ENCODE measurements at places on chromosomes 5 and 9.

- DNase-seq = no peak
Measured at GRCh38 chr5:15483351-15484097, 16.5 kb upstream of the FBXL7 start.

- DNase-seq = no peak
Measured at GRCh38 chr9:72012646-72013045, 47.8 kb downstream of the C9orf57 start.

GRCh38 chr5:68352166-68352565 is 136.6 kb downstream of the PIK3R1 start:
- DNase-seq = no peak

DNA sequence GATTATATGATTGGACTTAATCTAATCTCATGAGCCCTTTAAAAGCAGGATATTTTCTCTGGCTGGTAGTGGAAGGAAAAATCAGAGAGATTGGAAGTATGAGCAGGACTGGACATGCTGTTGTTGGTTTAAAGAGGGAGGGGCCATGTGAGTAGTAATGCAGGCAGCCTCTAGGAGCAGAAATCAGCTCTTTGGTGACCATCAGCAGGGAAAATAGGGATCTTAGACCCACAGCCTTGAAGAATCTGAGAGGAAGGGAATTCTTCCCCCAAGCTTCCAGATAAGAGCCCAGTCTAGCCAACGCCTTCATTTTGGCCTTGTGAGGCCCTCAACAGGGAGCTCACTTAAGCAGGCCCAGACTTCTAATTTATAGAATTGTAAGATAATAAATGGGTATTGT is 9.5 kb downstream of the SH3GL2 start:
- no peak for DNase-seq

GRCh38 chr9:125681086-125681622 is 25.9 kb downstream of the MAPKAP1 start:
- no peak for DNase-seq

DNA sequence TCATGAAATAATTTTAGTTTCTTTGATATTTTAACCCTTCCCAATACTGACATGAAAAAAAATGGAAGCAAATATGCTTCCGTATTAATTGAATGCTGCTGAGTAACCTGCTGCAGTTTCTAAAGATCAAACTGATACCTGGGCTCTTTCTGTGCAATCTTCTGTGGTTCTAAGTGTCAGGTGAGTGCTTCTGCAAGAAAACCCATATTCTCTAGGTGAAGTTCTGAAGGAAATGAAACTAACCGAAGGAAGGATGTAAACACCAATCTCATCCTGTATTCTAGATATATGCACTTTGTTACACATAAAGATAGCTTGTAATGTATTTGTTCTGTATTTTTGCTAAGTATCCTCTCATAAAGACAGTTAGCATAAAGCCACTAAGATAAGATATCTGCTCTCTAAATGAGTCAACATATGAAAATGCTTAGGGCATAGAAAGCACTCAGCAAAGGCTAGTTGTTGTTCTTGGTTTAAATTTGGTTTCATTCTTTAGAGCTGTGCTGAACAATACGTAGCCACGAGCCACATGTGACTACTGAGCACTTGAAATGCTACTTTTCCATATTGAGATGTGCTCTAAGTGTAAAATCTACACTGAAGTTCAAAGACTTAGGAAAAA is 52.0 kb downstream of the ITGA2 start:
- DNase-seq = no peak

GRCh38 chr5:110054240-110054639 is 364.5 kb downstream of the MAN2A1 start:
- no peak for DNase-seq

DNA sequence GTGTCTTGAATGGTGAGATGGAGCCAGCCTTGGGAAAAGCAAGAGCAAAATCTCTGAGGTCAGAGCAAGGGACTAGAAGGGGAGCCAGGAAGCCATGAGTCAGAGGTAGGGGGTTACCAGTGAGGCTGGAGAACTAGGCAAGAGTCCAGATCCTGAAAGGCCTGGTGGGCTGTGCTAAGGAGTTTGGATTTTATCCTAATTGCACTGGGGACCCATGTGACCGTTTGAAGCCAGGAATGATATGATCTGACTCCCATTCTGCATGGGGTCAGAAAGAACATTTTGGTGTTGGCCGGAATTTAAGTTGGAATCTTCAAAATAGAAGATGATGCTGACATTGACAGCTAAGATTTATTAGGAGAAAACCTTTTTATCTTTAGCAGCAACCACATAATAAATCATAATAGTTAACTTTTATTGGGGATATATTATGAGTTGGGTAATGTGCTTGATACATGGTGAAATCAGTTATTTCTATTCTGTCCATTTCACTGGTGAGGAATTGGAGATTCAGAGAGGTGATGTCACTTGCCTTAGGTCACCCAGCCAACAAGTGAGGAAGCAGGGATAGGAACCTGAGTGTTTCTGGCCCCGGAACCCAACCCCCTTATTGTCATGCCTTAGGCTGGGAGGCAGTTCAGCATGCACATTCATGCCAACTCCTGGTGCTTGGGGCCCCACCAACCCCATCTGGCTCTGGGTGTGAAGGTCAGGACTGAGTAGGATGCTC is 61.5 kb upstream of the RARS1 start:
- no peak for DNase-seq

GRCh38 chr5:37275511-37275910 is 26.3 kb upstream of the CPLANE1 start:
- no peak for DNase-seq

GRCh38 chr5:103014983-103015382 is 105.0 kb downstream of the GIN1 start:
- no peak for DNase-seq

- no peak for DNase-seq
Measured at GRCh38 chr5:153813901-153814300, 224.8 kb downstream of the FAM114A2 start.

DNA sequence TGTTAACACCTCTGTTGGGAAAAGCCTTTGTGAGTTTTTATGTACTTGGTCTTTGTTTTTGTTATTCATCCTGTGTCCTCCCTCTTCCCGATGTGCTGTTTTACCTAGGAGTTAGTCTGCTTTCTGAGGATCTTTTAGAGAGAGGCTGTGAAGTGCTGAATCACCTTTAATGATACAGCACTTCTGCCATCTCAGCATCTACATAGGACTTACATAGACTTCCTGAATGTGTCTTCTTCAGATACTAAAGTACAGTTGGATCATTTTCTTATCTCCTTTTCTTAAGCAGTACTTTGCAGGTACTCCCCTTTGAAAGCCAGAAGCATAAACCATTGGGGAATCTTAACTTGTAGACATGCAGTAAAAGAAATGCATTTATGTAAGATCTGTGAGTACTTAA is 31.5 kb downstream of the OTULIN start:
- no peak for DNase-seq

DNA sequence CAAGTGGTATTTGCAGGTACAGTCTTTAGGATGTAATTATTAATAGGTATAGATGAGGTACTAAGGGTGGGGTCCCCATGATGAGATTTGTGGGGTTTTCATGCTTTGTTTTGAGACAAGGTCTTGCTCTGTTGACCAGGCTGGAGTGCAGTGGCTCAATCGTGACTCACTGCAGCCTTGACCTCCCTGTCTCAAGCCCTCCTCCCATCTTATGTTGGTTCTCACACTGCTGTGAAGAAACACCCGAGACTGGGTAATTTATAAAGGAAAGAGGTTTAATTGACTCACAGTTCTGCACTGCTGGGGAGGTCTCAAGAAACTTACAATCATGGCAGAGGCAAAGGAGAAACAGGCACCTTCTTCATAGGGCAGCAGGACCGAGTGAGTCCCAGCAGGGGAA is 217.5 kb downstream of the CDK5RAP2 start:
- no peak for DNase-seq

- no peak for DNase-seq
Measured at GRCh38 chr5:128427921-128428320, 110.1 kb downstream of the FBN2 start.

GRCh38 chr9:125856331-125856730 is 109.2 kb downstream of the PBX3 start:
- no peak for DNase-seq

DNA sequence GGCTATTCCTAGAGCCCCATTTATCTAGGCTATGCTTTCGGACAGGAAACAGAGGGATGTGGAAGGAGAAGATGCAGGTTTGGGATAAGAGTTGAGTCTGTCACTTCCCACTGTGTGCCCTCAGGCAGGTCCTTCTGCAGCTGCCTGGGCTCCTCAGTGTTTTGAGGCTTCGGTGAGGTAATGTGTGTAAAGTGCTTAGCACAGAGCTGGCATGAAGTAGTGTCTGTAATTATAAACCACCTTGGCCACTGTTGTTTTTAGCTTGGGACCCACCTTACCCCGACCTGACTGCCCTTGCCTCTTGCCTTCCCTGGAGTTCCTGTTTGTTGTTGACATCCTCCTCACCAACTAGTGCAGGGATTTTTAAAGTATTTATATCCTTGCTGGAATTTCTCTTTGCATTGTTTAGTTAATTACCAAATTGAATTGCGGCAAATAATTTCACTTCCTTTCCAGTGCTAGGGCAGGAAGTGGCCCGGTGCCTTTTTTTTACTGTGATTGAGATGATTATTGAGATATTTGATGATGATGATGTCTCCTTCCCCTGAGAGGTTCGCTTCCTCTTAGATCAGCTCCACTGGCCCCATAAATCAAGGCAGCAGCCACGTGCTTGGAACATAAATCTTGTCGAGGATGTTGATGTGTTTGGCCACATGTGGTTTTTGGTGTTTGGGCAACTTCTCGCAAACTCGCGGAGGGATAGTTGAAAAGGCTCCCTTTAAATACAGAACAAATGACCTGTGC is 38.3 kb upstream of the DAB2IP start:
- no peak for DNase-seq

- no peak for DNase-seq
Measured at GRCh38 chr5:86865256-86865785, 247.6 kb downstream of the COX7C start.

DNA sequence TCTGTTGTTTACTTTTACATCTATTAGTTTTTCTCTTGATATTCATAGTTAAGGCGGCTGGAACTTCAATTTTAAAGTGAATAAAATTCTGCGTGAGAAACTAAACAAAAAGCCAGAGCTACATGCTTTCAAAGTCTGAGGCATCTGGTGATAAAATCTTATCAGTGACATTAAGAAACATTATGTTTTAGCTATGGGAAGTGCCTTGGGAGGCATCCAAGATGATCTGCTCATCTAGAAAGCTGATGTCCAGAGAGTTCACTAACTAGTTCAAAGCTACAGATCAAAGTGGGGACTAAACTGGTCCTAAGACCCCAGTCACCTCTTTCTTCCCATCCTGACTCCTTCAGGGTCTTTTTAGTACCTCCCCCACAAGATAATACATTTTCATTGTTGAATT is 37.2 kb downstream of the MRPS27 start:
- no peak for DNase-seq

- DNase-seq = no peak
Measured at GRCh38 chr5:179225387-179225786, 119.9 kb downstream of the ADAMTS2 start.

GRCh38 chr5:125393221-125393815 is 646.9 kb upstream of the ZNF608 start:
- no peak for DNase-seq

GRCh38 chr9:116978155-116978554 is 291.1 kb downstream of the TRIM32 start:
- no peak for DNase-seq

DNA sequence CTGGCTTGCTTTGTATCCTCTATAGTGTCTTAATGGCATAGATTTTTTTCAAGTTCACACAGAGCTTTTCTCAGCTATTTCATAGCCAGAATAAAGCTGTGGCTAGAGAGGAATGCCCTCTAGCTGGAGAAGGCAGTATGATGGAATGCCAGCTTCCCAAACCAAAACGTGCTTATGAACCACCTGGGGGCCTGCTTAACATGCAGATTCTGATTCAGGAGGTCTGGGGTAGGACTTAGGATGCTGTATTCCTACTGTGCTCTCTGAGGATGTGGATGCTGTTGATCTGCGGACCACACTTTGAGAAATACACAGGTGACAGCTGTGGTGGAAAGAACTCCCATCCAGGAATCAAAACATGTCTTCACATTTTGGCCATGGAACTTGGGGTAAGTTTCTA is 49.9 kb upstream of the DPYSL3 start:
- no peak for DNase-seq

DNA sequence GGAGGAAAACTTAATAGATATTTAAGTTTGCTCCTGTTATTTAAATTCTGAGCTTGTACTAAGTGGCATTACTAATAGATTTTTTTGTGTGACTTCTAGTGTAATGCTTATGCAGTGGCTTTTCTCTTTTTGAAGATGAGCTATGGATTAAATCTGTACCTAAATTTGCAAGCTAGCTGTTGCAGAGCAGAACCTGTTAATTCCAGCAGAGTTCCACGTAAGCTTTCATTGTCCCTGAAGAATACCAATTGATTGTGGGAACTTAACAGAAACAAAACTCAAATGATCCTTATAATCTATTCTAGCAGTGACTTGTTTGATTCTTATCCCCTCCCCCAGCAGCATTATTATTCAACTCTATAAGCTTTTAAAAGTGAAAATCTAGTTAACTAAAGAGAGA is 51.7 kb downstream of the MAN2A1 start:
- DNase-seq = no peak

DNA sequence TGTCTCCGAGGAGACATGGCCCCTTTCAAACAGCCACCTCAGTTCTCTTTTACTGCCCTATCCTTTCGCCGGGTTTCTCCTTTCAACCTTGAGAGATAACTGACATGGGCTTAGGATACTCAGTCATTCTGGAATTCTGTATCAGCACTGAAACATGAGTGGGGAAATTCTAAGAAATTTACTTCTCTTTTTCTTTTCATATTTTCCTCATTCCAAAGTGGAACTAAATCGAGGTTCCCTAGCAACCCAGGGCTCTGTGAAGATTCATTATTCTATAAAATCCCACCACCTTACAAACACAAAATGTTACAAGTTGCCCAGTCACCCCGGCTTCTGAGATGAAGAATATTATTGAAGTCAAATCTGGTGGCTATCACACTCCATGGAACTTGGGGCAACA is 319.2 kb downstream of the ENC1 start:
- no peak for DNase-seq

DNA sequence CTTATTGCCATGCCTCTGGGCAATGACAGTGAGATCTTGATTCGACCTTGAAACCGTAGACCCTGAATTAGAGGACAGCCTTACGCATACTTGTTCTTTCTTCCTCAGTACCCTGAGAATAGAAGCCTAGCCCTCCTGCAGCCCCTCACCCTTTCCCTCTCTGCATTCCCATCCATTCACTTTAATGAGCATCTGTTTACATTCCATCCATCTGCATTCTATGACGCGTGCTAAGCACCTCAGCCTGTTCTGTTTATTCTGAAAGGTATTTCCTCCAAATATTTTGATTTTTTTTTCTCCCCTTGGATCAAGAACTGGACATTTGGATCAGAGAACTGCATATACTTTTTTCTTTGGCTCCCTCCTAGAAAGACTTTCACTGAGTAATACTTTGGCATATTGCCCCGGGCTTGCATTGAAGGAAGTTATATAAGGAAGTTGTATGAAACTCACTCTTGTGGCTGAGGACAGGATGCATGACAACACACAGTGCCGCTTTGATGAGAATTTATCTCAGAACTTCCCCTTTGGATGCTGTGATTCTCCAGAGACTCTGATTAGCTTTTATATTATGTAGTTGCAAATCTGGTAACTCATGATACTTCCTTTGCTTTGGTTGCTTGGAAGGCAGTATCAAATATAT is 15.7 kb downstream of the TMEM8B start:
- peak; percentile 42 for DNase-seq

- DNase-seq = peak; percentile 85
Measured at GRCh38 chr5:132506094-132506692, 15.6 kb upstream of the IRF1 start.

All from BJ (cell line).